ENCODE measurements at places on chromosomes 3 and 15.

GRCh38 chr15:31360158-31360561 lies 33.5 kb downstream of the KLF13 start:
- DNase-seq = no peak

- no peak for DNase-seq
Observed at GRCh38 chr3:4907643-4908432, 71.4 kb upstream of the BHLHE40 start.

- DNase-seq = no peak
Observed at GRCh38 chr3:100412912-100413590, 11.7 kb downstream of the LNP1 start.

DNA sequence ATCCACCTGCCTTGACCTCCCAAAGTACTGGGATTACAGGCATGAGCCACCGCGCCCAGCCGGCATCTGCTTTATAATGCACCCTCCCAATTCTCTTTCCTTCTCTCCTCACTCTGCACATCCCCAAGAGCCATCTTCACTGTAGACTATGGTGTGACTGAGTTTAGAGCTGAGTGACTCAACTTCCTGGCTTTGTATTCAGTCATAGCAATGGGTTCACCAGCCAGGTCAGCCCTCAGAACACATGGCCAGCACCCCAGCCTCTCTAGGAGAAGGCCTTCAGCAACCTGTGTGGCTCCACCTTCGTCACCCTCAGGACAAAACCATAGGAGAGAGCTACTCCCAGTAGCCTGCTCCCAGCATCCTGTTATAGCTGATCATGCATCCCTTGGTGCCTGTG lies 33.0 kb downstream of the ARID3B start:
- no peak for DNase-seq

DNA sequence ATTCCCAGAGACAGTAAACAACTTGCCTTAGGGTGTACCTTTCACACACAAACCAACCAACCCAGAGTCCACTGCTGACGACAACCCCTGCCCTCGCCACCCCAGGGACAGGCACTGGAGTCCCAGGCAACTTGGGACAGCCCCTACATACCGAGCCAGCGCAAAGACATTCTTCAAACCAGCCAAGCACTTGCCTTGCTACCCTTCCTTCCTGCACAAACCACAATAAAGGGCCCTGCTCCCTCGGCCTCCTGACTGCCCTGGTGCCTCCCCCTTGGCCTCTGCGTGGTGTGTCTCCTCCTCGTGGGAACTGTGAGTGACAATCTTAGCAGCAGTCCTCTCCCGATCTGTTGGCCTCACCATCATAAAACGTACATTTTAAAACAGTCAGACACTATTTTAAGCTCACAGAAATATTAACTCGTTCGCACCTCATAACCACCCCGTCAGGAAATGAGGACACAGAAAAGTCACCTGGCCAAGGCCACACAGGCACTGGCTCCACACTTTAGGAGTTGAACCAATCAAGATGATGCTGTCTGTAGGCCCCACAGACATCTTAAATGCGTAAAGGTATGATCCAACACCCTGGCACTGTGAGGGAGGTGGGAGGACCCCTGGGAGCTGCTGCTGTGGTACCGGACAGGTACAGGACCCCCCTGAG lies 113.8 kb downstream of the ADCY5 start:
- DNase-seq = no peak

DNA sequence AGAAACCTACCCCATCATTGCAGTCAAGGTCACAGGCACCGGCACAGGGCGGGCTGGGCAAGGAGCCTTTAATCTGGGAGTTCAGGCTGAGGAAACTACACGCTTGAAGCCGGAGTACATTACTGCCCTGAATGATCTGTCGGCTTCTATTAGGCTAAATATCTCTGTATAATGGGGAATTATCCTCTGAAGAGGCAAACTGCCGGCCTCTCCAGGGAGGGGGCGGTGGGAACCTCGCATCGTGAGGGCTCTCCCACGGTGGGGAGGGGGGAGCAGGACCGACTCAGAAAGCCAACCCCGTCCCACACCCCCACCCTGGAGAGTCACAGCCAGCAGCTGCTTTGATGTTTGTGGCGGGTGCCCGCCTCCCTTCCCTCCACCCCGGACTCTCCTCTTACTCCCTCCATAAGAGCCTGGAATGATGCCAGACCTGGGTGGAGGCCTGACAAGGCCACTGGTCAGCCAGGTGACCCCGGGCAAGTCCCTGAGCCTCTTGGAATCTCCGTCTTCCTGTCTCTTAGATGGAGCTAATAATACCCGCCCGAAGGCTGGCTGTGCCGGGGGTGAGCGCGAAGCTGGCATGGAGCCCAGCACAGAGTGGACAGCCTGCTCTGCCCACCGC lies 63.4 kb upstream of the LINGO1 start:
- no peak for DNase-seq

GRCh38 chr3:16817197-16817596 lies 67.6 kb upstream of the PLCL2 start:
- DNase-seq = no peak

DNA sequence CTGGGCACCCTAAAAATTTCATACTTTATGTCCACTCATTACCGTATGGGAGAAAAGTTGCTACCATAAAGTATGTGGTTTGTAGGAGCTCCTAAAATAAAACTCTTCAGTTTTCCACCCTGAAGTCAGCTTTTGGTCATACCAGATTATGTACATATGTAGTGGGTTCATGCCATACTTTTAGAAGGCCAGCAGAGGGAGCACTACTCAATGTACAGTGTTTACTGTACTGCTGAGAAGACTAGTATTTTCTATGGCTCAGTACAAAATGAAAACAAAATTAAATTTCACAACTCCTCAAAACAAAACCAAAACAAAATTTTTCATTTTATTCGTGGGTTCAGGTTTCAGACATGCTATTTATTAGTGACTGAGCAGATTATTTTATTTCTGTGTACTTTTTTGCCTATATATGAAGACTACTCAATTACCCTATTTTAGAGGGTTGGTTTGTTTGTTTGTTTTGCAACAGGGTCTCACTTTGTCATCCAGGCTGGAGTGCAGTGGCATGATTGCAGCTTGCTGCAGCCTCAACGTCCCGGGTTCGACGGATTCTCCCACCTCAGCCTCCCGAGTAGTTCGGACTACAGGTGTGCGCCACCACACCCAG lies 24.3 kb downstream of the NXPE3 start:
- DNase-seq = no peak

DNA sequence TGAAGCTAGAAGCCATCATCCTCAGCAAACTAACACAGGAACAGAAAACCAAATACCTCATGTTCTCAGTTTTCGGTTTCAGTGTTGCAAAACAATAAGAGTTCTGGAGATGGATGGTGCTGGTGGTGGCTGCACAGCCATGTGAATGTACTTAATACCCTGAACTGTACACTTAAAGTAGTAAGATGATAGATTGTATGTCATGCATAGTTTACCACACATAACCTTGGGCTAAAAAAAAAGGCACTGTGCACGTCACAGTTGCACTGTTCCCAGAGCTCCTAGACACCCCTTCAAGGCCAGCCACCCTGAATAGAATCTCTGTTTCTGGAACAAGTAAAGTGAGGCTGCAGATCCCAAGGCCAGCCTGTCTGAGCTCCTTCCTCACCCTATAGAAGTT lies 243.3 kb upstream of the IGF1R start:
- no peak for DNase-seq

GRCh38 chr3:71916747-71917369 lies 131.9 kb upstream of the PROK2 start:
- DNase-seq = no peak

GRCh38 chr15:79064496-79064895 lies 26.1 kb downstream of the RASGRF1 start:
- no peak for DNase-seq
